ENCODE measurements at places on chromosomes 11 and 22.
A peak's percentile ranks its signal among the peaks of the same experiment; 100 is the strongest.

- ATAC-seq: no peak
Measured at GRCh38 chr11:116929414-116930090, 92.1 kb upstream of the APOA1 start.

- ATAC-seq: no peak
Measured at GRCh38 chr11:38046571-38047135, 1448.6 kb upstream of the RAG2 start.

GRCh38 chr11:116336540-116336939 lies 436.2 kb downstream of the BUD13 start:
- ATAC-seq: no peak

DNA sequence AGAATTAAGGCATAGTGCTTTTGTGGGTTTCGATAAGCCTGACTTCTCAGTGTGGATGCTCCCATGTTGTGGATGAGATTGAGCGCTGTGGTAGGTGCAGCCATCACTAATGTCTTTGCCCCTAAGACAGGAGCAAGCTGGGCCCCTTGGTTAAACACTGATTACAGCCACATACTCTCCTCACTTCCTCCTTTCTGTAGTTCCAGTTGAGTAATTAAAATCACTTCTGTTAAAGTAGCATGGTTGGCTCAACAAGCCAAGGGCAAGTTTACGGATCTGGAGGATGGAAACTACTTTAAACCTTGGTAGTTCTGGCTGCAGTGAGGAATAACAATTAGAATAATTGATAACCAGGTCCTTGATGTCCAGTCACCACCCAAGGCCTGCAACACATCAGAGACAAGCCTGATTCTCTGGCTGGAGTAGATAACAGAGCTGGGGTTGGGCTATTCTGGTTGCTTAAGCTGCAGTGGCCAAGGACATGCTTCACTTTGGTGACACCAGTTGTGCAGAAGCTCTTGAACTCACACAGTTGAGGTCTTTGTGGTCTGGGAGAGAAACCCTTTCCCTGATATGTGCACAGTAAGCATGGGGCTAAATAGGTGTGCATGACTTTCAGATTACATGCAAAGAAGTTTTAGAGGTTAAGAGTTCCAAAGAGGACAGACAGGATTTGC lies 81.3 kb downstream of the KIRREL3 start:
- ATAC-seq: no peak

DNA sequence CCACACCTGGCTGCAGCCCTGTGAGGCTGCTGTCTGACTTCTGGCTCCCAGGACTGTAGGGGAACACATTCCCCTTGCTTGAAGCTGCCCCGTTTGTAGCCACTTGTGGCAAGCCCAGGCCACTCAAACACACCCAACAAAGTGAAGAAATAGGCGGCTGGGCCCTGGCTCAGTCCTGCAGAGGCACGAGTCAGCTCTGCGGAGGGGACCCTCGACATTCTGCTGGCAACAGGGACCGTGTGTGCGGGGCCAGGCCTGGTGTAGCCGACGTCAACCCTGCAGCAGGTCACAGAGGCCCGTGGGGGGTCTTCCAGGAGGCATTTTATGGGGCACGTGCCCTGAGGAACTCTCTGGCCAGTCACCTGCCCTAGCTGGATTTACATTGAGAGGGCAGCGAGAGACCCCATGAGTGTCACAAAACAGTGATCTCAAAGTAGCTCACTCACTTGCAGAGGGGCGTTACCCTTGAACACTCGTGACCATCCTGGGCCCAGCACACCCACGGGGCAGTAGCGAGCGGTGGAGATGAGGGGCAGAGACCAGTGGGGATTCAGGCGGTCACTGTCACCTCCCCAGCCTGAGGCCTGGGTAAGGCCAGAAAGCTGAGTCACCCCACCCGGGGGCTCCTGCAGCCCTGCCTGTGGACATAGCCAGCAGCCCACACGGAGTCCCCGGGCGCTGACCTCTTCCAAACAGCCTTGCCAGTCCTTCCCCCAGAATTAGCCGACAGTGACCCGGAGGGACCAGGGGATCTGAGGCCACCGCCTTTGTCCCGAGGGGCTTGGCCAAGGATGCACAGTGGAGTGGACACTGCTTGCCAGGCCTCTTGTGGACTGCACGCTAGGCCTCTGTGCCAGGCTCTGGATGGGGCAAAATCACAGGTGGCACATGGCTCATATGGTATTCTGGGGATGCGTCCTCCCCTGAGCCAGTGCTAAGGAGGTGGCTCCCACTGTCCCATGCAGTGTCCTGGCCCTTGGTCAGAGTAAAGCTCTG lies 139.5 kb downstream of the CTTN start:
- ATAC-seq: no peak

DNA sequence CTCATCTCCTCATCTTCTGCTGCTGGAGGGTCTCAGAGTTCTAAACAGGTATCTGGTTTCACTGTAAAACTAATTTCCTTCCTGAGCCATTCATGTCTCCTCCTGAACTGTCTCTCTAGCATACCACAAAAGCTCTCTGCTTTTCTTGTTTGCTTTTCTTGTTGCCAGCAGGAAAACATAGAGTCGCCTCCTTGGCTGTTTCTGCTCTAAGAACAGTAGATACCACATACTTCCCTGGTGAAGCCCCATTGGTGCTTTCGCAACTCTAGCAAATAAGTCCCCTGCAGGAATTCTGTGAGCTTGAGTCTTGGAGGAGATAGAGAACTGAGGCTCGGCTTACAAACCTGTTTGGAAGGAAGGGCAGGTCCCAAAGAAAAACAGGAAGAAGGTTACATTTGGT lies 7.0 kb downstream of the DIXDC1 start:
- ATAC-seq: no peak

DNA sequence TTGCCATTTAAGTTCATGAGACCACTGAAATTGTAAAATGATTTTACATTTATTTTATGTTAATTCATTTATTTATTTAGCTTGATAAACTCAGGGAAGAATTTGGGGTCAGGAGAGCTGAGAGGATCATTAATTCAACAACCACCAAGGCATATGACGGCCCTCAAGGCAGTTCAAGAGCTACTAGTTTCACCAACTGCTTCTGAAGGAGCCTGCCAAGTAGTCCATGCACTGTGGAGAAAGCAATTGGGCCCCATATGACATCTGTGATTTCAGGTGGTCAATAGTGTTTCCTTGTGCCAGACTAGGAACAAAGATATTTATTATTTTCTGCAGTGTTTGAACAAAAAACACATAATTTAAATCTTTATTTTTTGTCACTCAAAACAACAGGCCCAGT lies 236.4 kb downstream of the CASP12 start:
- no peak for ATAC-seq

GRCh38 chr11:41935241-41935640 lies 475.8 kb upstream of the LRRC4C start:
- no peak for ATAC-seq

- no peak for ATAC-seq
Measured at GRCh38 chr22:43006753-43007152, 8.2 kb downstream of the PACSIN2 start.

DNA sequence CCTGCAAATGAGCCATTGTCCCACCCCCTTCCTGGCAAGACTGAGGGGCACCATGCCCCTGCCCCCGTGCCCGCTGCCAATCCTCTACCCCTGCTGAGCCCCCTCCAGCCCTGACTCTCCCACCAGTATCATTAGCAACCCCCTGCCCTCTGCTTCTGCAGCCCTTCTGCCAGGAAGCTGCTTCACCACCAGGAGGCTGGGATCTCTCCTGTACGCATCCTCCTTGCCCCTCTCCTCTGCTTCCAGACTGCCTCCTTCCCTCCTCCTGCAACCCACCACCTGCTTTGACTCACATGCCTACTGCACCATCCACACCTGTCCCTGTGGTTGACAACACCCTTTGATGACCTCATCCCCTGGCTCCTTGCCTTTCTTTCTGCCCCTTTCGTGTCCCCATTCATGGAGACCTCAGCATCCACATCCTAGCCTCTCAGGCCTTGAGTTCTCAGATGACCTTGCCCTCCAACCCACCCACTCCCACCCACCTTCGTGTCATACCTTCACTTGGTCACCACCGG lies 13.4 kb upstream of the PNPLA3 start:
- no peak for ATAC-seq

- no peak for ATAC-seq
Measured at GRCh38 chr22:20844055-20845037, 14.3 kb downstream of the PI4KA start.

GRCh38 chr11:96197801-96198701 lies 144.9 kb downstream of the MAML2 start:
- peak; percentile 12 for ATAC-seq

DNA sequence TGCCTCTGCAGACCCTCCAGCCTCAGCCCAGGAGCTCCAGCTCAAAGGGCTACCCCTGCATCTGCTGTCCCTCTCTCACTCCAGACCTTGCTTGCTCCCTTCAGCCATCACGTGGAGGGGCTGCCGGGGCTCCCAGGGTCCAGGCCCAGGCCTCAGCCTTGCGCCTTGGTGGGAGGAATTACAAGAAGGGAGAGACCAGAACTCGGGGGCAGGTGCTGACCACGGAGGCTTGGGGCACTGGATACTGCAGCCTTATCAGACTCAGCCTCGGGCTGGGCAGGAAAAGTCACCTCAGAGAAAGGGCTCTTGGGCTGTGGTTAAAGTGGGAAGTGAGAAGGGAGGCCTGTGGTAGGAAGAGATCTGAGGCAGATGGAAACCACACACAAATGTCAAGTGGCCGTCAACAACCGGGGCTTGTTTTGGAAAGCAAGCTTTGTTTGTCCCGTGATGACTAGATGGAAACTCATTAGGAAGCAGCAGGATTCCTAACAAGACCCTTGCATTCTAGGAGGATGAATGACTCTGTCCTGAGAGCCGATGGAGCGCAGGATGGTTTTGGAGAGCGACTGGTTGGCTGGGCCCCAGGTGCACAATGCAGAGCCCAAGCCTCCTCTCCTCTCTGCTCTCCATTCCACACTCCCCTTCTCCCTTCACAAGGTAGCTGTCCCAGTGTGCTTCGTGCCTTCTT lies 1321.7 kb downstream of the TBC1D22A start:
- ATAC-seq: no peak

DNA sequence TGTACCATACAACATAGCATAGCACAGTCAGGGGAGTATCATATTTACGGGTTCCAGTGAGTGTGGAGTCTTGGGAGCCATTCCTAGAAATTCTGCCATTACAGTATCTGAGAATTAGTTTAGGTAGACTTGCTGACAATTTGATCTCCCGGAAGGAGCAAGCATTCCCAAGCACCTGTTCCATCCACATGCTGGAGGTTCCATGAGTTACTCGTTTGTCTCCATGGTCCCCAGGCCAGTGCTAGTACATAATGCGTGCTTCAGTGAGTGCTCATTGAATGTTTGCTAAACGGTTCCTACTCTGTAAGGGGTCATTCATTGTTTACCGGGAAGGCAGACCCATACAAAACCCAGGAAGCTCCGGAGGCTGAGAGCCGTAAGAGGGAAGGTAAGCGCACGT lies 27.4 kb upstream of the MYOD1 start:
- no peak for ATAC-seq

- no peak for ATAC-seq
Measured at GRCh38 chr11:30089921-30090320, 73.1 kb upstream of the KCNA4 start.

DNA sequence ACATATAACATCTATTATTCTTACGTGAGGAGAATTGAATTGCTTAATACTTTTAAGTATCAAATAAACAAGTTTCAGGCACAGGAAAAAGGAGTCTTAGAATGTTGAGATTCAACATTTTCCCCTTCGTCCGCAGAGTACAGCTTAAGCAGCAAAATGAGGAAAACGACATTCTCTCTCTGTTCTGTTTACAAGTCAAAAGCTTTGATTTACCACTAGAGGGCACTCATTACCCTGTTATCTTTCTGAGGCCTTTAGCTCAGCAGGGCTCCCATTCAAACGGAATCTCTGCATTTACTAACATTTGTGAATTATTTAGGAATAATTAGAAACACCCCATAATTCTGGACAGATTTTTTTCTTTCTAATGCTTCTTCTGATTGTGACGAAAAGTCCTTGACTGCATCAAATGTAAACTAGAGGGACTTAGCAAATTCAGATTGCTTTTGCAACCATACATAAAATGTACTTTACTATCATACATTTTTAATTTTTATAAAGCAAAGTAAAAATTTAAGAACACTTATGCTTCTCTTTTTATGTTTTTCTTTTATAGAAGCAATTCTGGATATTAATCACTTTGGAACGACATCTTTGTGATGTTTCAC lies 75.0 kb downstream of the JRKL start:
- peak; percentile 38 for ATAC-seq

Data from activated CD4-positive, CD25-positive, alpha-beta regulatory T cell treated with anti-CD3 and anti-CD28 coated beads, Interleukin-2, amount 50 U/mL, for 24 hours (primary cell).